ENCODE measurements at places on chromosomes 3 and 15.

- no peak for DNase-seq
Observed at GRCh38 chr15:100772892-100773520, 106.6 kb upstream of the ALDH1A3 start.

GRCh38 chr3:135018149-135018923, 223.3 kb downstream of the EPHB1 start:
- DNase-seq, result no peak

GRCh38 chr3:139185527-139185926, 140.8 kb upstream of the PRR23C start:
- no peak for DNase-seq

DNA sequence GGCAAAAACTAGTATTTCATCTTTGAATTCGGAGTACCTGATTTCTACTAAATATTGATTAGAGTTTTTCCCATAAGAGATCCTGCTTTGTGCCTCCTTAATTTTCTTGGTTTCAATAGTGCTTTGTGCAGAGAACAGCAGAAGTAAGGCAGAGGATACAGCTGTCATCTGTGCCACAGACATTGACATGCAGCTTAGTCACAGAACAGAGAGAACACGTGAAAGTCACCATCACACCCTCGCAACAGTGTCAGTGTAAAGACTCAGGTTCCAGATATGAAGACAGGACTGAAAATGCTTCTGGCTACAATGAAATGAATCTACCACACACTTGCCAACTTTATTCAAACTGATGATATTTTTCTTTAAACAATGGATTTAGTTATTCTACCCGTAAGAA, 942.8 kb upstream of the CFAP20DC start:
- no peak for DNase-seq

- DNase-seq, result no peak
Observed at GRCh38 chr3:123626881-123627280, 42.0 kb upstream of the HACD2 start.

DNA sequence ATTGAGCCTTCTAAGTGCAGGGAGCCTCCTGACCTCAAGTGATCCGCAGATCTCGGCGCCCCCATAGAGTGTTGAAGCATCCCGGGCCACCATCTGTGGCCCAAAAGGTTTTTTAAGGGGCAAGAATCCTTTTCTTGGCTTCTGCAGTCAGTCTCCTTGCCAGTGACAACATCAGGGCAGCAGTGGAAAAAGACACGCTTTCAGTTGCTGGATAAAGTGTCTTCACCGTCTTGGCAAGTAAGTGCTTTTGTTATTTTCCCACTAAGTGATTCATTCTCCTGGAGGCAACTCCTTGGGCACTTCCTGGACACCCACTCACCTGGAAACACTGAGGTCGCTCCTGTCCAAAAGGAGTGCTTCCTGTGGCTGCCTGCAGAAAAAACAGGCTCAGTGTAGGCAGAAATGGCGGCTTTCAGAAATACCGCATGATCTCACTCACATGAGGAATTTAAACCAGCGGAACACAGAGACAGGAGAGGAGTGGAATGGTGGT, 71.7 kb upstream of the ABHD2 start:
- DNase-seq, result no peak

DNA sequence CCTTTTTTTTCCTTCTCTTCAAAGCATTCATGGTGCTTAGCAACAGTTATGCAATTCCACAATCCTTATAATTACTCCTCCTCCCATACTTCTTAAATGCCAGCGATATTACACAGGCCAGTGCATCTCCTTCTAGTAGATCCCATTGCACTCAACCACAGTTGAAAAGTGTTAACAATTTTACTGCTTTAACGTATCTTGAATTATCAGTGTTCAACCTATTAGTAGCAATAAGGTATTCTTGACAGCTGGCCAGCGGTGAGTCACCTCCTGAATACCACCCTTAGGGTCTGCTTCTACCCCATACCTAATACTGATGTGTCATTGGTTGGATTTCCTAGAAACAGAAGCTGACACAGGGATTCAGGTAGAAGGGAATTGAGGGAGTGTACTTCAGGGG, 24.0 kb upstream of the TEX9 start:
- no peak for DNase-seq

DNA sequence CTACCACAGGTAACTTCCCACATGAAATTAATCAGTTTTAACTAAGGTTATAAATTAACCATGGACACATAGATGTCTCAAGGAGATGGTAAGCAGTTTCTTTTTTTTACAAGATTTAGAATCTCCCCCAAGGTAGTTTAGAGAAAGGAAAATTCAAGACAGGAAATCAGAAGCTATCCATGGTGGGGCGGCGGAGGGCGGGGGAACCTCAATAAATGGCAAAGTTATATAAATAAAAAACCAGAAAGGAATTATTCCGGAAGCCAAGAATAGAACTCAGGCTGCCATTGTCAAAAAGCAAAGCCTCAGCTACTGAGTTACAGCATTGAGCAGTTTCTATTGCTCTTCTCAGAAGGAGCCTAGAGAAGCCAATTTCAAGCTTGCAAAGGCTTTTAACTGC, 172.1 kb upstream of the SMAD3 start:
- no peak for DNase-seq

- DNase-seq, result no peak
Observed at GRCh38 chr3:146164071-146164470, 3.1 kb upstream of the PLOD2 start.

DNA sequence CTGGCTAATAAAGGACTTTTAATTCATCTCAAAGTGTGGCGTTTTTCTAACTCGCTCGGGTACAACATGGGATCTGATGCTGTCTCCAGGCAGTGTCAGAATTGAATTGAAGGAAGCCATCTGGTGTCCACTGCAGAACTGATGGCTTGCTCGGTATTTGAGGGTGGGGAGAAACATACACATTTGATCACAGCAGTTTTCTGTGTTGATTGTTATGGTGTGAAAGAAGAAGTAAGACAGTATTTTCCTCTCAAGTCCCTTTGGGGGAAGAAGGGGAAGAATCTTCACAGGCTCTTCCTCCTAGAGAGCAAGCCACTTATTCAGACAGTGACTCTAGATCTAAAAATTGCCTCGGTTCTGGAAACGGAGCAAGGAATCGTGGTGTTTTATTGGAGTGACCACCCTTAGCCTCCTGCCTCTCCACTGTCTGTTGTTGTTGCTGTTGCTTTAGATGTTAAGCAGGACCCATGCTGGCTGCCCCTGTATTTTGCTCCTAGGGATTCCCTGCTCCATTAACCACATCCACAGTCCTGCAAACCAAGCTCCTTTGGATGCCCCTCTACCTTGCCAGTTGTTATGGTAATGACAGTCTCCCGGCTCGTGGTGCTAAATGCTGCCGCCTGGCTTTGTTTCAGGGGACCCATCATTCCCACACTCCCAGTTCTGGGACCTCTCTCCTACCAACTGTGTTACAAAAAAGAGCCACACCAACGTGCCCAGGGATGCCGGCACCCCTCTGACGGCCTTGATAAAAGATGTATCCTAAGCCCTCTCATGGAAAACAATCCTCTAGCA, 15.3 kb upstream of the MCCC1 start:
- peak; percentile 28 for DNase-seq

DNA sequence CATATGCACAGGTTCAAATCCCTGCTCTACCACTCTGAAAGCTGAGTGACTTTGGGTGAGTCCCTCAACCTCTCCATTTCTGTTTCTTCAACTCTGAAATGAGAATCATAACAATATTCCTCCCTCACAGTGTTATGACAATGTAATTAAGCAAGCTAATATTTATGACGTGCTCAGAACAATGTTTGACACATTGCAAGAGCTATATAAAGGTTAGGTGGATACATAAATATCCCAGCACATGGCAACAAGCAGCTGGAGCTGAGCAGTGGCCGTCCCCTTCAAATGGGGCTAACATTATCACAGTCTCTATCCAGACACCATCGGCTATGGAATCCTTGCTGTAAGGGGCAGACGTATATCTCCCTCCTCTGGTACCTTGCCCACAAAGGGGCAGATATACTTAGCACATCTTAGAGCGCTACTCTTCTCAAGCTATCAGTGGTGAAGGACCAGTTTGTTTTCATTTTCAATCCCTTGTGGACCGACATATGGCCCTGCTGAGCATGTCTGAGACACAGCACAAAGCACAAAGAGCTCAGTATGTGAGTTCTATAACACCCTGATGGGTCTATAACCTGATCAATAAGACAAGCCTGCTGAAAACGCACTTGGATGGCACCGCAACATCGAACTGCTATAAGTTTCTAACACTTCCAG, 80.9 kb downstream of the PRICKLE2 start:
- no peak for DNase-seq
